ENCODE measurements at places on chromosomes 4 and X.
A peak's percentile ranks its signal among the peaks of the same experiment; 100 is the strongest.

DNA sequence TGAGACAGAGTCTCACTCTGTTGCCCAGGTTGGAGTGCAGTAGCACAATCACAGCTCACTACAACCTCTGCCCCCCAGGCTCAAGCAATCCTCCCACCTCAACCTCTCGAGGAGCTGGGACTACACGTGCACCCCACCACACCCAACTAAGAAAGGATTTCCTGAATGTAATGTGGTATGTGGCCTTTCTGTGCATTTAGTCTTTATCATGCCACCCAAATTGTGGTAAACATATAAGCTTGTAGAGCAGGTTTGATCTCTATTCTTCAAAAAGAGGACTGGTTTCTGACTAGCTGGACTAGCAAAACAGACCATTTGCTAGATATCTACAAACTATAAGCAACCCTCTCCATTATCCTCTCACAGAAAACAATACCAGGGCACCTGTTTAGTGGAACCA is 33.6 kb downstream of the ELOVL6 start:
- no peak for DNase-seq

DNA sequence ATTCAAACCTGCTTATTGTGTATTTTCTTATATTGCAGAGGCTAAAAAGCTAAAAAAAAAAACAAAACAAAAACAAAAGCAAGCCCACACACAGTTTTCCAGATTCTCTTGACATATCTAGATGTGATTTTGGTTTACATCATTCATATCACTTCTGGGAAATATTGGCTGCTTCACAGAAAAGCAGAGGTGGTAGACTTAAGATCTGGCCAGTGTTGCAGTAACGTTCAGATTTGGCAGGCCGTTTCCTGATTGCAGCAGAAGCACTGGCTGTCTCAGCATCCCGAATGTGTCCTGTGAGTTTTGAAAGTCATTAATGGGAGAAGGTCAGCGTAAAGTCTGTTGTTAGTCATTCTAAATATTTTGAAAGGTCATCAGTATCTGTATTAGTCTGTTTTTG is 2062.0 kb downstream of the ARAP2 start:
- no peak for DNase-seq

DNA sequence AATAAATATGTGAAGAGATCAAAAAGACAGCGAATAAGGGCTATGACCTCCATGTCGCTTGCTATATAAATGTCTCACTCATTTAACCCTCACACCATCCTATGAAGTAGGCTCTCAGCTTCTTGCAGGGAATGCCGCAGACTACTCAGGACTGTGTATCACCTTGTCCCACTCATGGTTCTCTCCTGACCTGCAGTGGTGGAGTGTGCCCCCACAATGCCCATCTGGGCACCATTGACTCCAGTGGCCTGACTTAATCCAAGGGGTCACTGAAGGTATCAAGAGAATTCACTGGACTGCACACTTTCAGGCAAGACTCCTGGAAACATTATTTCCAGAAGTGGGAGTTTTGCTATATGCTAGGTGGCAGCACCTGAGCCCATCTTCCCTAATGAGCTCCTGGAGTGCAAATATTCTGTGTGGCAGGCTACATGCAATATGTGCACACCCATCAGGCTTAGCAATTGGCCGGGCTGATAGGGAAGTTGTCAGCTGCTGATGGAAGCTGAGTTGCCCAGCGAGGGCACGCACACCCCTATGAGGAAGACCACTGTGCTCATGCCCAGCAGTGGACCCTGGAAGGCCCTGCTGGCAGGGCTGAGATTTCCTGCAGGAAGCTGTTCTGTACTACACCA is 8.2 kb upstream of the EFNB1 start:
- no peak for DNase-seq

DNA sequence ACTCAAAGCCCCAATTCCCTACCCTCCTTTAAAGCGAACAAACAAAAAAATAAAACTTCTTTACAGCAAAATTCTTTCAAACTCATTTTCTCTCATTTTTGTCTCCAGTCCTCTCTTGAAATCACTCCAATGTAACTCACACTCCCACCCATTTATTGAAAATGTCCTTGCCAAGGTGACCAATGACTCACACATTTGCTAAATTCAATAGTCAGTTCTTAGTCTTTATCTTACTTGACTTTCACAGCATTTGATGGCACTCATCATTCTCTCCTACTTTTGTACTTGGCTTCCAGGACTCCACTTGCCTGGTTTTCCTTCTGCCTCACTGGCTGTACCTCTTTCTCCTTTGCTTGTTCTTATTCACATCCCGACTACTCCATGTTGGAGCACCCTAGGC is 19.9 kb downstream of the CC2D2A start:
- no peak for DNase-seq

DNA sequence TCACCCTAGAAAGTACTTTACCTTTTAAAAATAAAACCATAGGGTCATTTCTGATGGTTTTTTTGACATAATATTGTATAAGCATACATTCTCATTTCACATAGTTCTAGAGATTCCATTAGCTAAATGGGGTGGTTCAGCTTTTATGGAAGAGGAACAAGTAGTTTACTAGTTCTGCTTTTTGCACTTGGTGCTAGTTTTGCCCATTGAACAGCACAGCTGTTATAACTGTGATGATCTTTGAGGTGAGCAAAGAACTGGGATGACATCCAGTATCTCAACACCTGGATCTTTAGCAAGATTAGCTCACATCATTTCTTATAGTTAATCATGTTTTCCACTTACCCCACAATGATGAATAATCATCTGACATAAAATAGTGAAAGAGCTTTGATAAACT is 40.9 kb downstream of the MOB1B start:
- no peak for DNase-seq

- DNase-seq, result no peak
Measured at GRCh38 chr4:182337366-182337765, 94.2 kb downstream of the TENM3 start.

GRCh38 chrX:151727346-151727745 is 7.2 kb upstream of the CNGA2 start:
- no peak for DNase-seq

DNA sequence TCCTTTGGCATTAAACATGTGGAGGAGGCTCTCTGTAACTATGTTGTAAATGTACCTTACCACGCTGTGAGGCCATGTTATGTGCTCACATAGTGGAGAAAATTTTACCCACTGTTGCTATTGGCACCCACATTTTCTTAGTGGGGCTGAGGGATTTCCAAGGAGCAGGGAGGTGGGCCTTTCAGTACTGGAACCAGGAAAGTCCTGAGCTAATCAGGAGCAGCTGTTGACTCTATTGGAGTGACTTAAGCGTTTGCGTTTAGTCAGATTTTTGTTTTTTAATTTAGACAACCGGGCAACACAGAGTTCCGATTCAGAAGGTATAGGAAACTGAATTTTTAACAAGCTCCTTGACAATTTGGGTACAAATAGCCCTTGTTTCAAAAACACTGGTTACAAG is 30.7 kb upstream of the WDR17 start:
- DNase-seq, result no peak

GRCh38 chrX:9905721-9906120 is 61.4 kb upstream of the CLDN34 start:
- DNase-seq, result no peak

DNA sequence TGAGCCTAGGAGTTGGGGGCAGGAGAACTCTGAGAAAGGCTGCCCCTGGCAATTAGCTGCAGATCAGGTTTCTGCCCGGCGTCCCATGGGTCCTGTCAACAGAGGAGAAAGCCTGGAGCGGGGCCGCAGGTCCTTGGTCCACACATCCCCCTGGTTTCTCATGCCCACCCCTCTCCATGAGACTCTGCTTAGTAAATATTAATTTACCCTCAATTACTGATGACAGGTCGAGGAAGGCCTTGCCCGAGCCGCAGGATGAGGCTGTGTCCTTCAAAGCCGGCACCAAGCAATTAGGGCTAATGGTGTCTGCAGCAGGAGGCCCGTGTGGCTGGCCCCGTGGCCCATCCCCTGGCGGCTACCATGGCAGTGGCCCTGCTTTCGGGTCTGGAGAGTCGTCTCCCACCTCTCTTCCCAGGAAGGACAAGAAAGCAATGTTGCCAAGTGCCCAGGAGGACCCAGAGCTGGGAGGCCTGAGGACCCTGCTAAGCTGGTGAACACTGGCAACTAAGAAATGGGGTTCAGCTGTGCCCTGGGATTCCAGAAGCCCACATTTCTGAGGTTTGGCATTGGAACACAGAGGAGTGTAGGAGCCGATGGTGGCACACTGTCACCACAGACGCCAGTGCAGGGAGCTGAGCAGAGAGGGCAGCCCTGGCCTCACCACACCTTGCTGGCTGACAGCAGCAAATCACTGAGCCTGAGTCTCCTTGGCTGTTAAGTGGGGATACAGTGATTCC is 114.6 kb downstream of the CPZ start:
- no peak for DNase-seq

DNA sequence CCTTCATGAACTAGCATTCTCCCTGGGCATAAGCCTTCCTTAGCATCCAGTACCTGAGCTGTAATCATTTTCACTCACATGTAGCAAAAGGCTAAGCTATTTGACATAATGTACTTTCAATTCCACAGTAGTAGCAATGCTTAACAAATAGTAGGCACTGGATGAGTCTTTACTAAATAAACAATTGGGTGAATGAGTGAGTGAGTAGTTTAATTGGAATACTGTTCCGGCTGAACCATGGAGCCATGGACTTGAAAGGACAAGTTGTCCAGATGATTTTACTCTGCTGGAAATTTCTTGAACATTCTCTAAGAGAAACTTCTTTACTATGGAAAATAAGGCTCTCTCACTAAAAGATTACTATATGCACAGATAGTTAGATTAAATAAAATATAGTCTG is 159.3 kb downstream of the FAM47B start:
- no peak for DNase-seq

DNA sequence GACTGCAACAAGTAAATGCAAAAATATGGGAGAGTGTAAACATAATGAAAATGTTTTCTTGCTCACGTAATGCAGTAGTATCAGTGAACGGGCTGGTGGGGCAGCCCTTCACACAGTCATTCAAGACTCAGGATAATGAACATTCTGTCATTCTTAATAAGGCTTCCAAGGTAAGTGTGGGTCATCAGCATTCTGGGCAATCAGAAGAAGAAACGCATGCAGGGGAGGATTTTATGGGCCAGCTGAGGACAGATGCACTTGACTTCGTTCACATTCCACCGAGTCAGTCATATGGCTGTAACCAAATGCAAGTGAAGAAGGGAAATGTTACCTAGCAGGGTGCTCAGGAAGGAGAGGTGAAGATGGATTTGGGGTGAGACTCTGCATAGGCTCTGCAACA is 68.0 kb upstream of the MAP9 start:
- DNase-seq, result no peak

GRCh38 chr4:2961811-2962441 is 1.3 kb downstream of the NOP14 start:
- DNase-seq, result no peak

DNA sequence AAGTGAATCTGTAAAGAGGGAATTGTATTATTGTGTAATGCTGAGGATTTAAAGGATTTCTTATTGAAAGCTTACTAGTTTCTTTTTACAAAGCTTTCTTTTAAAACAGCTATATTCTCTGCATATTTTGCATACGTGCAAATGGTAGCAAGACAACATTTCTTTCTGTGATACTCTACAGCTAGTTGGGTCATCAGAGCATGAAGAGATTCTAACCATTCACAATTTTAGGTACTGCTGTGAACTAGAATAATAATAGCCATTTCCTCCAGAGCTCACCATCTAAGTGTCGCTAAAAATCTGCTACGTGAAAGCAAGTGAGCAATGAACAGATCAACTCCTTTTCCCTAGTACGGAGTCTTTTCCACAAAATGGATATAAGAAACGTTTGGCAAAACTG is 37.3 kb downstream of the ARHGAP6 start:
- no peak for DNase-seq

- no peak for DNase-seq
Measured at GRCh38 chrX:15866147-15866546, 11.5 kb upstream of the AP1S2 start.

DNA sequence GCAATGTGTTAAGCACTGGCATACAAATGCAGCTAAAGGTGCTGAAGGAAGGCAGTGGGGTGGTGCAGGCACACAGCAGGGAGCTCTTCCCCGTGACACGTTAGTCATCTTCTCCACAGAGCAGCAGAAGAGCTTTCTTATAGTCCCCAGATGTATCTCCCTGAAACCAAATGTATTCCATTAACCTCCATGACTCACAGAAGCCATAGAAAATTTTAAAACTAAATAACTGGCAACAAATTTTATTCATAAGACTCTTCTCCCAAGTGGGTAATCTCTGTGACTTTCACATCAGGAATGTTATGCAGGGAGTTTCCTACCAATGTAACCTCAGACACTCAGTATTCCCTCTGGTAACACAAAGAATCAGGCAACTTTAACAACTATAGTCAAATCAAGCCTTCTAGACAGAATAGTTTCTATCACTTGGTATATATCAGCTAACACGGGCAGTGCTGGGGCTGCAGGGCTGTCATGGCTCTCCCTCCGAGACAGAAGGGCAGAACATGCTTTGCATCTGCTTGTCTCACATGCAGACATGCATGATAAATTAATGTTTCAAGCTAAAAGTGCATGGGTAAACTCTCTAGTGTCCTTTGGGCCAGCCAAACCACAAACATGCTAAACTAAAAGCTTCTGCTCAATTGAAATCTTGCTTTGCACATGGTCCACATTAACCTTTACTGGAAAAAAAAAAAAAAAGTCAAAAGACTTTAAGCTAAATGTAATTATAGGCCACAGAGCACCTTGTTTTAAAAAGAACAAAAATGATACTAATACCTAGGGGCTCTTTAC is 28.2 kb downstream of the ANXA5 start:
- peak; percentile 97 for DNase-seq

GRCh38 chr4:139171876-139172691 is 4.9 kb downstream of the ELF2 start:
- no peak for DNase-seq

GRCh38 chrX:112798736-112799135 is 41.9 kb downstream of the AMOT start:
- DNase-seq, result no peak

DNA sequence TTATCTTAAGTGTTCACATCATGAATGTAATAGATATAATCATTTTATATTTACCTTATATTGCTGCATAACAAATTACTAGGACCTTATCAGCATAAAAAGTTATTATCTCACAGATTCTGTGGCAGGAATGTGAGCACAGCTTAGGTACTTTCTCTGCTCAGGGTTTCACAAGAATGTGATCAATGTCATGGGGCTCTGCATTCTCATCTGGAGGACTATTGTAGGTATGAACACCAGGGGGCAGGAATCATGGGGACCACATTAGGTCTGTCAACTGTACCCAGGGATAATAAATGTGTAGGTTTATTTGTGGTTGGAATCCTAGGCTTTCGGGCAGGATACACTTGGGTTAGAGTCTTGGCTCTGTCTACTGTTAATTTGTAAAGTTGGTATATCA is 519.2 kb downstream of the ARAP2 start:
- no peak for DNase-seq

GRCh38 chrX:72126048-72126415 is 5.7 kb downstream of the RTL5 start:
- no peak for DNase-seq

DNA sequence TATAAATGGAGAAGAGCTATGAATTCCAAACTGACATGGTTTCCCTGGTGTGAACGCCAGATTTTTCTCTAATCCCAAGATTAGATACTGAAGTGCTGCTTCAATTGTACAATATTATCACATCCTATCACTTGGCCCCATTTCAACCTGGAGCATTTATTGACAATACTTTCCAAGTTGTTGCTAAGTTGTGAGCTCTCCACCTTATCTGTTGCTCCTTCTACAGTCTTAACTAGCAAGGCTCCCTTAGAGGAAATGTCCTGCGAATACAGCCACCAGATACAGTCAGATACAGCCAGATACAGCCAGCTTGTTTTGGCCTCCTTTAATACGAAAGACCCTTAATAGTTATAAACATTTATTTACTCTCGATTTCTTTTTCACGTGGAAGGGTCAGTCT is 466.3 kb upstream of the FAM241A start:
- DNase-seq, result no peak

Data from GM04504 (cell line).